ENCODE measurements at places on chromosomes 5 and 9. TPM values are rescaled to one million over a fixed set of nuclear protein-coding genes. Genes with fewer than 3 reads are reported as not detected.

BARHL1 gene
- not detected for total RNA-seq

CBY3 gene
- 0.51 TPM for total RNA-seq

DNA sequence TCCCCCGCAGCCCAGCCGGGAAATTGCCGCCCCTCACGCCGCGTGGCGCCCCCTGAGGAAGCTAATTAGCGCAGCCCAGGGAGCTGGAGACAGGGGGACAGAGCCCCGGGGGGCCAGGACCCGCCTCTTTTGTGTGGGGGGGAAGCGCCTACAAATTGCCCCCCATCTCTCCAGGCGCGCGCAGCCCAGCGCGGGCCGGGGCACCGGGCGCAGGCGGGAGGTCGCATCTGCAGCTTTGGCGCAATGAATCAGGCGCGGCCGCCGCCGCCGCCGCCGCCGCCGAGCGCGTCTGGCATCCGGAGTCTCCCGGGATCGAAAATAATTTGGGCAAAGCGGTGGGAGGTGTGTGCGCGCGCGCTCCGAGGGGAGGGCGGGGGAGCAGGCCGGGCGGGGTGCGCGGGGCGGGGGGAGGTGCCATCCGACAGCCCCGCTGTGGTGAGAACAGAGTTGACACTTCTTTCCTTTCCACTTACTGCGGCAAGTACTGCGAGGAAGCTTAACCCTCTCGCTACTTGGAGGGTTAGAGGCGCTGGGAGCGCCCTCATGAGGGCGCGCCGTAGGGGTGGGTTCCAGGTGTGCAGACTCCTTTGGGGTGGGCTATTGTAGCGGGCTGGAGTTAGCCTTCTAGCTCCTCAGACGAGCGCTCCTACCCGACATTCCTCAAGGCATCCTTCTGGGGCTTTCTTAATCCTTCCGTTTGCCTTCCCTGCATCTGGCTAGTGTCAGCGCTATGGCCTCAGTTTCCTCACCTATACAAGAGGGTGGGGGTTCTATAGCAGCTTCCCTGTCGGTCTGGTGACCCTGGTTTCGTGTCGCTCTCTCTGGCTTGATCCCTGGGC is 63.1 kb downstream of the CXXC5 start:
- peak; percentile 45 for DNase-seq

CNTNAP3 gene
- total RNA-seq: not detected

MCC gene
- 2.5 TPM for total RNA-seq

TPRN gene
- total RNA-seq: 15.5 TPM

DNA sequence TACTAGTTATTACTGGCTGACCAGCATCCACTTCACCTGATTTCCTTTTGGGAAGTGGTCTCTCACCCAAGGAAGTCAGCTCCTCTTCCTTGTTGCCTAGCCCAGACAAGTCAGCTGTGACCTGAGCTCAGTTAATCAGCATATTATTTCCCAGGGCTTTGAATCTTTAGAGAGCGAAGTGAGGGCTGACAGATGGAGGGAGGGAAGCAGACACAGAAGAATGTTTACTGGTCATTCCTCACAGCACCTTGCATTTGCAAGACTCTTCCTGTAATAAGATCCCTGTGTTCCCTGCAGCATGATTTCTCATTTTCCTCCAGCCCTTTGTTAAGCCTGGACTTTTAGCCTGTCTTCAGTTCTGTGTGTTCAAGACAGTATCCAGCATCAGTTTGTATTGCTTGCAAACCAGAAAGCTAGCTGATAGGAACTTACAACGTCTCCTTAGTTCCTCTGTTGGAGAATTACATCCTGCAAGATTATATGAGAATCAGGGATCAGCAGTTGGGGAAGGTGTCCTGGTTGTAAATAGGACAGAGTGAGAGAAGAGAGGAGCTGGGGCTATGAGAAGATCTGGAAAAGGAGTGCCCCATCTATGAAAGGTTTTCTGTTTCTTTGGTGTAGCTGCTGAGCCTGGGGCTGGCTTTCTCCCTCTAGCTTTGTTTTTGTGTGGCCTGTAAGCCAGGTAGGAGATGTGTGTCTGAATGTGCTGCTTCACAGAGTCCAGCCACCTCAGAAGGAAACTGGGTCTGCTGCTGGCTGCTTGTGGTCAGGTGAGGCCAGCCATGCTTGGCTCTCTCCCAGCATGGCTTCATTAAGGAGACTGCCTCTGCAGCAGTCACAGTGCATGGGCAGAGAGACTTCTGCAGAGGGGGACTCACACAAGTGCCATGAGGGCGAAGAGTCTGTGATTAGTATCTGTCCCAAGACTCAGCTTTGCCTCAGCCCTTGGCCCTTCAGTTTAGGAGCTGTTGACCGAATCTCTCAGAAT is 50.3 kb downstream of the MAN2A1 start:
- DNase-seq: no peak

GABRB2 gene
- not detected for total RNA-seq

GRCh38 chr9:16425562-16426231 is 444.8 kb downstream of the BNC2 start:
- DNase-seq: no peak

GRCh38 chr5:11130131-11130530 is 369.1 kb upstream of the DAP start:
- no peak for DNase-seq

- no peak for DNase-seq
Measured at GRCh38 chr5:58800356-58800755, 217.5 kb downstream of the RAB3C start.

GRCh38 chr9:89455356-89455824 is 42.5 kb downstream of the SEMA4D start:
- no peak for DNase-seq

- DNase-seq: no peak
Measured at GRCh38 chr5:127280491-127281220, 9.9 kb upstream of the MEGF10 start.

DNA sequence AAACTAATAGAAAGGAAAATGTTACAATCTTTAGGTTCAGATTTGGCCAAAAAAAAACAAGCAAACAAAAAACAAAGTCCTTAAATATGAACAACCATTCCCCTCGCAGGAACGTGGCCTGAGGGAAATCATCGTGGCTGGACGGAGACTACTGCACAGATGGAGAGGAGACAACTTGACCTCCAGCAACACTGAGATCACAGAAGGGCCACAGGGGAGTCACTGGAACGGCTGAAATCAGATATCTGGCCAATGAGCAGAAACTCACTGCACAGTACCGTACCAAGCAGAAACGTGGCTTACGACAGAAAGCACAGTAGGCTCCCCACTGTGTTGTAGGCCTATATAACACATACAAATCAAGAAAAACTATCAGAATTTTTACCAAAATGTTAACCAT is 27.7 kb downstream of the CAMSAP1 start:
- DNase-seq: no peak

GRCh38 chr5:11514705-11515432 is 389.4 kb downstream of the CTNND2 start:
- DNase-seq: no peak

TEX48 gene
- not detected for total RNA-seq

GRCh38 chr5:138240650-138241385 is 27.7 kb upstream of the CDC23 start:
- DNase-seq: no peak

- DNase-seq: no peak
Measured at GRCh38 chr5:9148242-9148641, 397.6 kb downstream of the SEMA5A start.

DNA sequence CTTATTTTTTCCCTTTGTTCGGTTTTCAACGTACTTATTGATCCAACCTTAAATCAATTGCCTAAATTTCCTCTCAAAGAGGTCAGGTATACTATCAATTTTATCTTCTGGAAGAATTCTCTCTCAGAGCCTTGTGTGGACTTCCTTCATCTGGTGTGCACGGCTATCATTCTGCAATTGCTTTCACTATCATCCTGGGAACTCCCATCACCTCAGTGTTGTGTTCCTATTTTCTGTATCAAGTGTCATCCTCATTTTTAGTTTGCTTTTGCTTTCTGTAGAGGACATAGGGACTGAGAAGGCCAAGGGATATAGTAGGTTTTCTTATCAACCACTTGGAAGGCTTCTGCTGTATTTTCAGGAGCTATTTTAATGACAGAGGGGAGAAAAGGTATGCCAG is 11.3 kb downstream of the STOM start:
- no peak for DNase-seq

PTPN3 gene
- total RNA-seq: 0.03 TPM

ZBTB43 gene
- 18.9 TPM for total RNA-seq

- no peak for DNase-seq
Measured at GRCh38 chr5:76413746-76414145, 10.7 kb downstream of the IQGAP2 start.

GRCh38 chr5:76074487-76075065 is 8.6 kb upstream of the SV2C start:
- no peak for DNase-seq

- DNase-seq: no peak
Measured at GRCh38 chr9:131433302-131433854, 39.5 kb downstream of the PRRC2B start.

GLDC gene
- 3.5 TPM for total RNA-seq

PROB1 gene
- 4.8 TPM for total RNA-seq

DNA sequence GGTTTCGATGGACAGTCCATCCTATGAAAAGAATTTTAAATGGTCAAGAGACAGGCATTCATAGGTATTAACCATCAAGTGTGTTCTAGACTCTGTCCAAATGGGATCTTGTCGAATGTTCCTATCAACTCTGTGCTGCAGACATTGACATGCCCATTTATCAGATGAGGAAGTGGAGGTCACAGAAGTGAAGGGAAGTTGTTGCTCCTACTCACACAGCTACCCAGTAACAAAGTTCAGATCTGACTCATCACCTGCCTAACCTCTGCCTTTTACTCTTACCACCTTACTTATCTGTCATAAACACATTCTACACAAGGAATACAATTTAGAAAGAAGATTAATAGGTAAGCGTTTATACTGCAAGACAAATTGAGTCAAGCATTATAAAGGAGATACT is 426.2 kb upstream of the BRINP1 start:
- no peak for DNase-seq

DNA sequence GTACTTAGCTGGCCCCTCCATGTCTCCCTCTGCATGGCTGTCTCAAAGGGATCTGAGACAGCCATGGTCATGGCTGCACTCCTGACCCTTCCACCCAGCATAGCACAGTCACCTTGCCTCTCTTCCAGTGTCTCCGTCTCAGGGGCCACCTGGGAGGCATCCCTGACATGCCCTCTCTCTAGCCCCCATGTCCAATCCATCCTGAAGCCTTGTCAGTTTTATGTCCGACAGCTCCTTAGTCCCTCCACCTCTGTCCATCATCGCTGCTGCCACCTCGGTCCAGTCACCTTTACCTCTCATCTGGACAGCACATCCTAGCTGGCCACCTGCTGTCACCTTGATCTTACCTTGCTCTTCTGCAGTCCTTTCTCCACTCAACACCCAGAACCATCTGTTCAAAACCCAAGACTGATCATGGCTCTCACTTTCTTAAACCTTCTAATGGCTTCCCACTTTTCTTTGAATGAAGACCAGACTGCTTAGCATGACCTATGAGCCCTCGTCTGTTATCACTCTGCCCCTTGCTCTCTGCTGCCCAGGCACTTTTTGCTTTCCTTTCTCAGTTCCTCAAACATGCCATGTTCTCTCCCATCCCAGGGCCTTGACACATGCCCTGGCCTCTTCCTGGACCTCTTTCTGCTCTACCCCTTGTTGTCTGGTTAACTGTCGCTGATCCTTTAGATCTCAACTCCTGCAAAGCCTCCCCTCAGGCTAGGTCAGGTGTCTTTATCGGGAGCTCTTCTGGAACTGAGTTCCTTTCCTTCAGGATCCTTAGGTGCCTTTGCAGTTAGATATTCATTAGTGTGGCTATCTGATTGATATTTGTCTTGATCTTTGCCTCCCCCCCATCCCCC is 181.8 kb upstream of the PITX1 start:
- DNase-seq: no peak

DIRAS2 gene
- total RNA-seq: 0.05 TPM

DNA sequence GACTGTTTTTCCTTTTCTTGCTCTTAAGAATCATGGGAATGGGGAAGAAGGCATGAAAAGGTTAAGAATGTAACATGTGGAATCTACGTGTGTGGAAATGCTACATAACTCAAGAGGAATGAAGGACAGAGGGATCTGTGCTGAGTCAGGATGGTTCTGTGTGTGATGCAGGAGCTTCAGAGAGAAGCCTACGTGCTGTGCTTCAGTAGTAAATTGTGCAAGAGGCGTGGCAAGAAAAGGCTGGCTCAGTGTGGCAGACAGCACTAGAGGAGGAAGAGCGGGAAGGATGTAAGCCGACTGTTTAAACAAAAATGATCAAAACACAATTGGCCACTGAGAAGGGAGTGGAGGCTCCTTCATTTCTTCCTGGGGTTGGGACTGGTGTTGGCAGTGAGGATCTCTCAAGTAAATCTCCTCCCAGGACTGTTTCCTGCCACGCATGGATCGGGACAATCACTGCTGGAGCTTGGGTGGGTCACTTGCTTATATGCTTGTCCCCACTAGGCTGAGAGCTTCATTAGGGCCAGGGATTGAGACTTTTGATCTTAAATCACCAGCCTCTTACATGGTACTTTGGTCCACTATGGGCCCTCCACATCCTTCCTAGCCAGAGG is 59.4 kb upstream of the BASP1 start:
- no peak for DNase-seq

DNA sequence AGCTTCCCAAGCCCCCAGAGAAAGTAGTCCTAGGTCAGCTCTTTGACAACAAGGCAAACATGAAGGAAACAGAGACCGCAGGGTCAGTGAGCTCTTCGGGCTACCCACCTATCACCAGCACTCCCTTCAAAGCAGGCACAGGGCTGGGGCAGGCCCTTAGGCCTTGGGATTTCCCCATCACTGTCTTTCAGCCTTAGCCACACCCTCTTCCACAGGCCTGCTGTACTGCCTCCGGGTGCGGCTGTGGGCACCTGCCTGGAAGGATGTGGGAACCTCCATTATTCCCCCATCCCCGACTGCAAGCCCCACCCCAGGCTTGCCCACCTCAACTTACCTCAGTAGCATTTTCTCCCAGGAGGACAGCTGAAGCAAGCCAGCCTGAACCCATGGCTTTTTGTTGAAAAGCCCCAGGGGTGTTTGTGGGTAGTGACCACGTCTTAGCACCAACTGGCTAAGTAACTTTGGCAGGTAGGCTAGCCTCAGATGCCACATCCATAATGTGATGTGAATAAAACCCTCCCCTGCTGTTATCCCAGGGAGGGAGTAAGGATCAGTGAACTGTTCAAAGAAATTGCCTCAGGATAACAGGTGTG is 100.2 kb downstream of the PIK3R1 start:
- peak; percentile 14 for DNase-seq

GRCh38 chr9:81656871-81657337 is 32.4 kb downstream of the TLE1 start:
- DNase-seq: no peak

DNA sequence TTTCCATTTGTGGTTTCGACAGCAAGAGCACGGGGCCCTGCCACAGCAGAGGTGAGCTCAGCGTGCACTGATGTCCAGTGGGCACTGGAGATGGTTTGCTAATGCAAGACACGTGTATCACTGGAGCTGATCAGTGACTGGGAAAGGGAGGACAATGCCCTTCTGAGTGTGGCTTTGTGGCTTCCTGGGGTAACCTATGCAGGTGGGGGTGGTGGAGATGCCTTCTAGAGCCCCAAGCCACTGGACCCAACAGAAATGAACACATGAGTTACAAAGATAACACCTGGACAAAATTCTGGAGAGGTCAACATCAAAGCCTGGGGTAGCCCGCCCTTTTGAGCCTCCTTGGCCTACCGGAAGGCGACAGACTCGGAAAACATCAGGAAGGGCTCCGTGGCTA is 261.3 kb downstream of the CRB2 start:
- no peak for DNase-seq

ADAMTS12 gene
- total RNA-seq: not detected

TRIM7 gene
- total RNA-seq: 2.1 TPM

- DNase-seq: no peak
Measured at GRCh38 chr5:78624011-78624541, 24.5 kb downstream of the LHFPL2 start.

- DNase-seq: no peak
Measured at GRCh38 chr9:80157561-80157983, 585.8 kb downstream of the TLE4 start.

GRCh38 chr9:116687074-116687753 is at the start of gene TRIM32:
TRIM32 (plus strand) TSS chr9:116687305; CDS start chr9:116697743, 10,438 bp downstream.
- peak; percentile 91 for DNase-seq

FOXI1 gene
- not detected for total RNA-seq

All from activated T-cell treated with anti-CD3 and anti-CD28 coated beads, Interleukin-2, amount 50 U/mL, for 4 hours (primary cell).